ENCODE measurements at places on chromosomes 2 and 18. TPM values are rescaled to one million over a fixed set of nuclear protein-coding genes. Genes with fewer than 3 reads are reported as not detected.

- no peak for DNase-seq
Measured at GRCh38 chr18:74234326-74235171, 57.2 kb downstream of the CYB5A start.

DNA sequence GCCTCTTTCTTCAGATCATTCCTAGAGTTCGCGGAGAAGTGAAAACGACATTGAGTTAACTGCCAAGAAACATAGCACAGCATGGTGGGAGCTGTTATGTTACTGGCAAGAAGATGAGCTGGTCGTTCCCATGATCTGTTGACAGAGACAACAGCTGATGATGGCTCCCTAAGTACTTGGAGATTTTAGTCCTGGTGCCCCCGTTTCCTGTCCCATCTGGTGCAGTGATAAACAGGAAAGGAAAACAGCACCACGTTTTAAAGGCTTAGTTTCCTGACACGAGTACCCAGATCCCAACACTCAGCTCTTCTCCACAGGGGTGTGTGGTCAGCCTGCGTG, 56.4 kb upstream of the KCNG2 start:
- no peak for DNase-seq

DNA sequence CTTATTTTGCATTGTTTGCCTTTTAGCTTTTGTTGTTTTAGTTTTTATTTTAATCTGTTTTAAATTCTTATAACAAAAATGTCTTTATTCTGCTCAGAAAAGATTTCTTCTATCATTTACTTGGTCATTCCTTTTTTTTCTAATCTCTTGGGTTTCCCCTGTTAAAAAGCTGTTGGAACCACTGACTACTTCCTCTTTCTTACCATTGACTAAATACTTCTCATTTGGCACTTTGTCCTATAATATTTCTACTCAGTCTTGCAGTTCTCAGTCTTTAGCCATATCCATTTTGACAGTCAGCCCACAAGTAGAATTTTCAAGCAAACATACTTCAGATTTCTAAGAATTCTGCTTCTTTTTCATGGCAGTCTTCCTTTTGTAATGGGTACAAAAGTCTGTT, 567.2 kb downstream of the SATB2 start:
- DNase-seq: no peak

- DNase-seq: no peak
Measured at GRCh38 chr18:79600141-79600540, 79.5 kb upstream of the CTDP1 start.

GRCh38 chr2:54074606-54075341, 40.6 kb upstream of the ACYP2 start:
- peak; percentile 91 for DNase-seq

RNF152 gene
- 0.95 TPM for total RNA-seq

GRCh38 chr2:206530727-206531126, 87.4 kb downstream of the ADAM23 start:
- no peak for DNase-seq

DNA sequence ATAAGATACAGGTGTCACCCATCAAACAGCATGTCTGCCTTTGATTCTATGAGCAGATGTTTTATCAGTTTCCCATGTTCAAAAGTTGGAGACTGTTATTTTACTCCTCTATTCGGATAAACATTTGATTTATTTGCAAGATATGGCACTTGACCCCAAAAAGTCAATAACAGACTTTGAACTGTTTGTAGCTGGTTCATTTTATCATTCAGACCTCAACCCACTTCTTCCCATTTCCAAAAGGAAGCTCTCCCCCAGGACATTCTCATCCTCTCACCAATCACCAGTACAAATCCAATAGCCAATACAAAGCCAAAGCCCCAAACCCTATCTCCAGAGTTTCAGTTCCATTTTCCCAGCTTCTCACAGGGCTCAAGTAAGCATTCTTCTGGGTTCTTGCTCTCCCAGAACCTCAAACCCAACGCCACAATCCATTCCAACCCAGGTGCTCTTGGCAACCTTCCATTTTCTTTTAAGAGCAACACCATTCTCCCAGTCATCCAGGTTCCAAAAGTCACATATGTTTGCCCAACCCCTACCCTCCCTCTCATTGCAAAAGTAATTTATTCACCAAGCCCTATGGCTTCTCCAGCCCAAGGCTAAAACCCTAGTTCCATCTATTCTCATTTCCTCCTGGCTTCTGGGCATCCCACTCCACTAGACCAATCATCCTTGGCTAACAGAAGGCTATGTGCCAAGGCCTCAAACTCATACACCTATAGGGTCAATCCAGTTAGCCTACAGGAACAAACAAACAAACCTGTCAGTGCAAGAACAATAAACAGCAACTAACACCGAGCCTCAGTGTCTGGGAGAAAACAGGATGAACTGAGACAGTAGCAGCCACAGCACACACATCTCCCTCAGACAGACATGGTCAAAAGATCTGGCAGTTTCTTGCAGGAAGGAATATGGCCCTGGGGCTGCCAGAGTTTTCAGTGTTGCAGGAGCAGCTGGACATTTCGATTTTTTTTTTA, 9.2 kb downstream of the ACVR1 start:
- DNase-seq: no peak

DNA sequence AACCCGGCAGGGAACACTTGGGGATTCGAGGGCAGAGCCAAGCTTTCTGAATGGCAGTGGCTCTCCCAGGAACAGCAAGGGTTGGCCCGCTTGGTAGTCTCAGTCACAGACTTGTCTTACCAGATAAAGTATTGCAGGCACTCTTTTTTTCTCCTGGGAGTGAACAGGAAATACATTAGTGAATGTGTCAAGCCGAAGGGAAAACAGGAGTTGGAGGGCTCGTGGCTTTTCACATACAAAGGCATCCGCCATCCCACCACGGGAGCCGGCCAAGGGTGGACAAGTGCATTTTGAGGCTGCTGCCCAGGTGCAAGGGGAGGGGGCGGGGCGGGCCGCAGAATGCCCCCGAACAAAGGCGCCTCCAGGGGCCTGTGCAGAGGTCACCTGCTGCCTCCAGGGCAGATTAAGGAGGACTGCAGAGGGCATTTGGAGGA, 163.3 kb upstream of the SIX3 start:
- DNase-seq: no peak

KCNF1 gene
- total RNA-seq: 0.71 TPM

TMEM17 gene
- 3.7 TPM for total RNA-seq

GRCh38 chr2:65681503-65681902, 249.1 kb upstream of the SPRED2 start:
- no peak for DNase-seq

MEP1B gene
- total RNA-seq: not detected

CYP1B1 gene
- 0.38 TPM for total RNA-seq

DNA sequence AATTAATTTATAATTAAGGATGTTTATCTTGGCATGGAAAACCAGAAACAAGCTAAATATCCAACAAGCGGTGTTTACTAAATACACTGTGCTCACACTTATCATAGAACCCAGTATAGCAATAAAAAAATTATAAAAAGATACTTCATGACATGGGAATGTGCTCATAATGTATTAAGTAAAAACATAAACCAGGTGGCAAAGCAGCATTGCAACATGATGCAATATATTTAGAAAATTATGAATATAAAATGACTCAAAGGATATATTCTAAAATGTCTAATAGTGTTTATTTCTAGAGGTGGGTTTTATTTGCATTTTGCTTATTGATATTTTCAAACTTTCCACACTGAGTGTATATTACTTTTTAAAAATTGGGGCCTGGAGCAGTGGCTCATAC, 84.4 kb upstream of the ATL2 start:
- DNase-seq: no peak

GRCh38 chr2:38966678-38967077, 77.0 kb downstream of the ARHGEF33 start:
- no peak for DNase-seq

- no peak for DNase-seq
Measured at GRCh38 chr2:100952512-100952911, 49.6 kb upstream of the RPL31 start.

- peak; percentile 59 for DNase-seq
Measured at GRCh38 chr2:199019898-199020507, 437.7 kb downstream of the SATB2 start.

CIB4 gene
- not detected for total RNA-seq

DNA sequence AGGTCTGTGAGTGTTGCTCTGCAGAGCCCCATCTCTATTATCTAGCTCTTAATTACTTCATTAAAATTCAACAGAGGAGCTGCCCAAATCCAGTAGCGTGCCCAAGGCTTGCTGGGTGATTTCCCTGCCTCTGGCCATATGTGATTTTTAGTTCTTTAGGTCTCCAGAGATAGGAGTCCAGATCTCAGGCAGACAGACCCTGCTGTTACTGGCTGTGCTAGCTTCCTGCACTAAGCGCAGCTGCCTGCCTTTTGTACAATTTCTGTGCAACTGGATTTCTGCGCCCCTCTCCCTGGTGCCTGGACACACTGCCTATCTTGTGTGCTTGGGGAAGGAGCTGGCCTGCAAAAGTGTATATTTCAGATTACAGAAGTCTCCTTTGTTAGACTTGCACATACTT, 136.5 kb downstream of the TDRD15 start:
- DNase-seq: no peak

- DNase-seq: no peak
Measured at GRCh38 chr18:2572171-2572569, 813 bp downstream of the NDC80 start.

REG3A gene
- not detected for total RNA-seq

DNA sequence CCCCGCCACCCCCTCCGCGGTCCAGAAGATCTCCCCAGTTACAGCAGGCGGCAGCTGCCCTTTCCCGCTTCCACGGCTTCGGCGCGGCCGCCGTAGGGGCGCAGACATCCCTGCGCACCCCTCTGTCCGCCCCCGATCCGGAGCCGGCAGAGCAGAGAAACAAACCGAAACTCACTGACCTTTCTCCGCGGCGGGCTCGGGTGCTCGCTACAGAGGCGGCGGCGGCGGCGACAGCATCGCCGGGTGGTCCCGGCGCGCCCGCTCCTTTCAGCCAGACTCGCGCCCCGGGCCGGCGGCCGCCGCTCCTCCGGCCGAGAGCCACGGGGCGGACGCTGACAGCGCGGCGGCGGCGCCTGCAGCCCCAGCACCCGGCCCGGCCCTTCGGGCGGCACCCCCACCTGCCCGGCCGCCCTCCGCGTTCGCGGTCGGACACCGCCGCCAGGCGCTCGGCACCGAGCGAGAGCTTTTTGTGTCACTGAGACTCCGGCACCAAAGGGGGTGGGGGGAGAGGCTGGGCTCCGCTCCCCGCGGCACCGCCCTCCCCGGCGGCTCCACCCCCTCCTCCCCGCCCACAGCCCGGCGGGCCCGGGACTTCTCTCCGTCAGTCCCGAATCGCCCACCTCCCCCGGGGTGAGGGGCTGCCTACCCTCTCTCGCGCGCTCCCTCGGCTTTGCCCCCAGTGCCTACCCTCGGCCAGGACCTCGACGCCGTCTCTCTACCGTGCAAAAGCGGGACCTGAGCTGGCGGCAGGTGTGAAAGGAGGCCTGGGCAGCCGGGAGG, 1.4 kb upstream of the RNF152 start:
- DNase-seq: peak; percentile 12

DNA sequence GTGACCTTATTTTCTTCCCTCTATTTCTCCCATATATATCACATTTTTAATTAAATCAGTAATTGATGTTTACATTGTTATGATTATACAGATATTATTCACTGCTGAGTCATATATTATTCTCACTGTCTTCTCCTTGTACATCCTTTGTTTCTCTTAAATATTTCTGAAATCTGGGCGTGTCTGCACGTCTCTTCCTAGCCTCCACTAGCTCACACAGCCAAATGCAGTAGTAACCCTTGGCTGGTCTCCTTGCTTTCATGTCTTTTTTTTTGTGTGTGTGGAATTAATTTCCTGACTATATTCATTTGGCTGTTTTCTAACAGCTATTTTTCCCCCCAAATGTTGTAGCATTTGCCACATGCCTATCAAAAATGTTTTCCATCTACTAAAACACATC, 15.8 kb downstream of the CCNYL1 start:
- no peak for DNase-seq

B3GNT7 gene
- total RNA-seq: not detected

FAM110C gene
- total RNA-seq: not detected

RIF1 gene
- 48.6 TPM for total RNA-seq

- DNase-seq: no peak
Measured at GRCh38 chr18:1124495-1124894, 219.8 kb downstream of the ADCYAP1 start.

BOK gene
- 0.60 TPM for total RNA-seq

DNA sequence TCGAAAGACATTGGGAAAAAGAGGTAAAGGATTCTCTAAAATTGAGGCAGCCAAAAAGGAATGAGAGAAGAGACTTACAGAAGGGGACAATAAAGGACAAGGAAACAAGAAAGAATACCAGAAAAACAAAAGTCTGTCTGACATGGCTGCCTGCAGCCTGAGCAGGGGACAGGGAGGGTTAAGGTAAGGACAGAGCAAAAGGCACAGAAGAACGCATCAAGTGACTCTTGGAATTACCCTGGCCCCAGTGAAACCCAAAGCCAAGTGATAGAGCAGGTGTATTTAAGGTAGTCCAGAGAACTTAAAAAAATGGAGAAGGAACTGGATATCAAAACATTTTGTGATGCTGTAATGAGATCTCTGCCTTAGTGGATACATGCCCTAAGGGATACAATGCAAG, 47.1 kb upstream of the XIRP2 start:
- DNase-seq: no peak

- no peak for DNase-seq
Measured at GRCh38 chr2:190657474-190658255, 8.8 kb downstream of the NAB1 start.

DNA sequence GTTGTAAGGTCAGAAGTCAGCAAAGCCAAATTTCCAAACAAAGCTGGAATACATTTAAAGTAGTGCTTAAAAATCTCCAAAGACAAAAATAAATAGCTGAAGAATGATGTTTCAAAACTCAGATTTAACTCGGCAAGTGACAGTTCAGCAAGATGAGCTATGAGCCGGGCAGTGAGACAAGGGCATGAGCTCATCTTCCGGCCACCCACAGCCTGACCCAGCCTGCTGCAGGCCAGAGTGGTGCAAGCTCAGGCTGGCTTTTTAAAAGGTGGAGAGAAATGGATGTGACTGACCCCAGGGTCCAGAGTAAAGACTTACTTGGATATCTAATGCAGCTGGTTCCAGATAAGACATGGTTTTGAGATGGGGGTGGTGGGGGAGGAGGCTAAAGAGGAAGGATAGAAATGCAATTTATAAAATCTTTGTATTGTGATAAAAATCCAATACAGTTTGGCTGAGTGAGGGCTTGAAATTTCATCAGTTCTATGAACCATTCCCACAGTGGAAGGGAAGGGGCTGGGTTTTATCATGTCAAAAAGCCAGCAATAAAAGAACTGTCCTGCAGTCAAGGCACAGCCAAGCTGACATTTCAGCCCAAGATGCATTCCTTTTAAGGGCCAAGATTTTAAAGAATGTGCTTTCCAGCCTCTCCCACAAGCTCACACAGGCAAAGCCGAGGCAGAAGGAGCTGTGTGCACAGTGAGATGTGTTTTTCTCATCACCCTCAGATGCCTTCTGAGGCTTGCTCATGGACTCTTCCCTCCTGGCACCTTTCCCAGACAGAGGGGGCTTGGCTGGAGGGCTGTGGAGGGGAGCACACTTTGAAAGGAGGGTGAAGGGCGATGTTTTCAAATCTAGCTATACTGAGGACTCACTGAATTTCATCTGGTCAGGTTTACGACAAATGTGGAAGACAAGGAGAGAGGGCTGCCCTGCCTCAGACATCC, 97.9 kb upstream of the KLHL29 start:
- DNase-seq: peak; percentile 40

CELF4 gene
- not detected for total RNA-seq

Measured in A172 (cell line).